ENCODE measurements at places on chromosomes 13 and 19.

GRCh38 chr19:4730740-4731171, 7.1 kb upstream of the DPP9 start:
- peak; percentile 86 for DNase-seq

DNA sequence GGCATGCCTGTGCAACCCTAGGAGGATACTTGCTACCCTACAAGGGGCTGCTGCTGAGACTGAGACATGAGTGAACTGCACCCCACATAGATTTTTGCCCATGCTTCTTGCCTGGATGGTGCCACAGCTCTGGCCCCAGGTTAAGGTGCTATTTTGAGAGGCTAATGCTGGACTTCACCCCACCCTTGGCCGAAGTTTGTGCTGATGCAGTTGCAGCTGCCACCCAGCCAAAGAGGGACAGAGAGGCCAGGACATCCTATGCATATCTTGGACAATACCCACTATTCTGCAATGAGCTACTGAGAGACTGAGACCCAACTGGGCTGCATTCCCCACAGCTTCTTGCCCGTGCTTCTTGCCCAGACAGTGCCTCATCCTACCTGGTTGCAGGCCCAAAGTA, 34.6 kb downstream of the NHLRC3 start:
- DNase-seq = no peak

DNA sequence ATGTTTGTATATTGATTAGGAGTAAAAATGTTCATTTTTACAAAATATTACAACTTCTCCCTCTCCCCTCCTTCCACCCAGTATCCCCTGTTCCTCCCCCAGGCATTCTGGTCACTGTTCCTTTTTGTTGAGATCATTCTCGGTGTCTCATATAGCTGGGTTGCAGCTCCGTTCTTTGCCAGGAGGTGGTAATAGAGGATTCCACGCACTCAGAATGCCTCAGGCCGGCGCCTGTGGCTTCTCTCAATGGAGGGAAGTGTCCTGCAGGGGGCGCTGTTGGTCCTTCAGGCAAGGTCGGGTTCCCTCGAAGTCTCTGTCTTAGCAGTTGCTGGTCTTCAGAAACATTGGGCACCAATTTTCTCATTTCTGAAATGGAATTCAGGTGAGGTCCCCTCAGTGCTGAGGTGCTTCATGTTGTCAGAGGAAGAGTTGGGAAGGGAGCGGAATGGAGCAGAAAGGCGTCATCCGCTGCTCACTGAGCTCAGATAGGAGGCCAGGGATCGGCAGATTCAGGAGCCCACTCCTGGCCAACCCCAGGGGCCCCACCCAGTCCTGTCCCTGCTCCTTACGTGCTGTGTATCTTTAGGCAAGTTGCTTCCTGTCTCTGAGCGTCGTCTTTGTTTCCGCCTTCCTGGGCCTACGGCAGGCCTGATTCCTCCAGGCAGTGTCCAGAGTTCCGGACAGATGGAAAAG, 10.3 kb upstream of the GARIN5A start:
- peak; percentile 79 for DNase-seq

GRCh38 chr13:36006347-36006746, 124.8 kb downstream of the DCLK1 start:
- no peak for DNase-seq

DNA sequence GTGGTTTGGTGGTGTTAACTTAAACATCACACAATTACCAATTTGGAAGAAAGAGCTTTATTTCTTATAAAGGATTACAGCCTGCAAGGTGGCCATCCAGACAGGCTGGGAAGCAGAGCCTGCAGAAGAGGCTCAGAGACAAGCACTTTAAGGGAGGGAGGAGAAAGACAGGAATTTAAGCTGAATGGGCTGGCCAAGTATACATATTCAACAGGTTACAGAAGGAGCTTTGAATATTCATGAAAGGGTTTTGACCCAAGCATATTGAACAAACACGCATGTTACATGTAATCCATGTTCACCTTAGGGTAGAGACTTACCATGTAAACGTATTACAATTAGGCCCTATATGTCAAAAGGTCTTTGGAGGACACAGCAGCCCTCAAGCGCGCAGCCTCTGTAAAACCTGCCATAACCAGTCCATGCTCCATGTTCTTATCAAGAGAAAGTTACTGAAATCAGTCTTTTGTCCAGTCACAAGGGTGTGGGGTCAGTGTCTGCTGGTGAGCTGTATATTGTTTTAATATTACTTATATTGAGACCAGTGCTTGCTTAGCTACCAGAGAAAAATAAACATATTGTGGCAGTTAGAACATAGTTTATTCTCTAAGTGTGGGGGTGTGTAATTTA, 19.9 kb downstream of the SIGLEC7 start:
- no peak for DNase-seq
